AML-193 (cell line): ENCODE measurements at places on chromosomes 2 and 18.

DNA sequence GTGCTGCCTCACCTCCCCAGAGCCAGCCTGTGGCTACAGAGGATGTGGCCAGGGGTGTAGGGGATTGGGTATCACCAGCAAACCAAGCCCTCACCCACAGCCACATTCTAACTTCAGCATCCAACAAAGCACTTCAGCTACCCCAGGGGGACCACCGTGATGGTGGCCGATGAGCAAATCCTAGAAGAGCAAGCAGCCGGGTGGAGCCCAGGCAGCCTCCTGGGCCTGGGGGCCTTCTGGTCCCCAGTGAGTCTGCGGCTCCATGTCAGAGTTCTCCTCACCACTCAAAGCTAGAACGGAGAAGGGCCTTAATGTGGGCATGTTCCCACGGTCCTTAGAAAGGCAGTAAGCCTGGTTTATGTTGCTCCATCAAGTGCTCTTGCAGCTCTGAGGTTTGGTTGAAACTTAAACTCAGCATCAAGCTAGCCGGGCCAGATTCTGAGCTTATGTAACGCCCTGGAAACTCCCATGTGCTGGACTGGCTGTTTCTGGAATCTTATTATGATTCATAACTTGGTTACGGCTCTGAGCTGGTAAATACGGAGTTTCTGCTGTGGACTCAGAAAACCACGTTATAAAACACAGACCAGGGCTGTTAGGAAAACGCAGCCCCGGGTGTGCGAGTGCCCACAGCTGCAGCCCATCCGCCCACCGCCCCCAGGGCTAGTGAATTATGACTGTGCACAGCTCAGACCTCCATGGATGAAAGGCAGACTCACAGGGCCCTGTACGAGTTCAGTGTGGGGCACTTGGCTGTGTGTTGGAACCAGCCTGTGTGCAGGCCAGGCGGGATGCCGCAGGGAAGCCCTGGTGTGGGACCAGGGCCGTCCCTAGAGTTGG is 99.8 kb downstream of the SEPTIN10 start:
- no peak for DNase-seq

GRCh38 chr2:49035481-49035880 is 118.8 kb downstream of the FSHR start:
- DNase-seq: no peak

GRCh38 chr18:40612356-40612755 is 1342.7 kb upstream of the PIK3C3 start:
- no peak for DNase-seq

- DNase-seq: peak; percentile 67
Measured at GRCh38 chr18:2656237-2656980, 883 bp downstream of the SMCHD1 start.

DNA sequence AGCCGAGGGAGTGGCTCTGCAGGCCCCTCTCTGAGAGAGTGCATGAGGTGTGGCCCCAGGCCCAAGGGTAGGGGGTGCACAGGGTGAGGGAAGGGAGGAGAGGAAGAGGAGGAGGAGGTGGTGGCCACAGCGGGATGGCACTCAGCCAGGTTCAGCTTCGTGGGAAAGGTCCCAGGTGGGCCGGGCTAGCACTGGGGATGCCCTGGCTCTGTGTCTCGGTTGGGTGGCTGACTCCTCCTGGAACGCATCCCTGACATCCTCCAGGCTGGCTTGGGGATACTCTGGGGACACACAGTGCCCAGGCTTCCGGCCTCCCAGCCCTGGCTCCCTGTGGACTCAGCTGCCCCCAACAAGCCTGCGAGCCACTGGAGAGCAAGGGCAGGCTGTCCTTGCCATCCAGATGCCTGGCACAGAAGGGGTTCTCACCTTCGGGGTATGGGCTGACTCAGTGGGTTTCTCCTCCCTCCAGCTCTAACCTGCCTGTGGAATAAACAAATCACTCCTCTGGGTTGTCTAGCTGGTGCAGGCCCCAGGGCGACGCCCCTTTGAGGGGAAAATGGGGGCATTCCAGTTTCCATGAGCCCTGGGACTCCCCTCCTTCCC is 582 bp upstream of the ZAP70 start:
- DNase-seq: no peak

DNA sequence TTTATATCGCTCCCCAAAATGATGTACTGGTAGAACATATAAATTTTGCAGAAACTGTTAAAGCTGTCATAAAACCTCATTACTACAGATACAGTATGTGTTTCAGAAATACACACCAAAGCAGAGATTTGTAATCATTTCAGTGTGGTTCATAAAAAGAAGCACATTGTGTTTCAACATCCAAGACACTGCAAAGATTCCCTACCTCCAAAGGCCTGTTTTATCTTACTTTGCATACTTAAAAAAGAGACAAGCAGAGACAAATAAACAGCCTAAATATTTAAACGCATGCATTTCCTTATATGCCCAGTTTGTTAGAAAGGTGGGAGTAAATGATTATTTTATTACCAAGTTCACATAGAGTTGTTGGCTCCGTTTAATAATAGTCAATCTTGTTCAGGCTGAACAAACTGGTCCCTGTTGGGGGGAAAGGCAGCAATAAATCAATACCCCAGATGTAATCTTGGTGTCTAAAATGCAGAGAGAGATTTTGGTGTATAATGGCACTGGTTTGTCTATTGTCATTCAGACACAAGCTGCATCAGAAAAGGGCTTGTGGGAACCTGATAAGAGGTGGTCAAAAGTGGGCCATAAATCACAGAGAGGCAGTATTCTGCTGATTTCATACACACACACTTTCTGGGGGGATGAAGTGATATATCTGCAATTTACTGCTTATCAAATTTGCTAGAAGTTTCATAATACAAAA is 321.4 kb upstream of the ETAA1 start:
- no peak for DNase-seq

DNA sequence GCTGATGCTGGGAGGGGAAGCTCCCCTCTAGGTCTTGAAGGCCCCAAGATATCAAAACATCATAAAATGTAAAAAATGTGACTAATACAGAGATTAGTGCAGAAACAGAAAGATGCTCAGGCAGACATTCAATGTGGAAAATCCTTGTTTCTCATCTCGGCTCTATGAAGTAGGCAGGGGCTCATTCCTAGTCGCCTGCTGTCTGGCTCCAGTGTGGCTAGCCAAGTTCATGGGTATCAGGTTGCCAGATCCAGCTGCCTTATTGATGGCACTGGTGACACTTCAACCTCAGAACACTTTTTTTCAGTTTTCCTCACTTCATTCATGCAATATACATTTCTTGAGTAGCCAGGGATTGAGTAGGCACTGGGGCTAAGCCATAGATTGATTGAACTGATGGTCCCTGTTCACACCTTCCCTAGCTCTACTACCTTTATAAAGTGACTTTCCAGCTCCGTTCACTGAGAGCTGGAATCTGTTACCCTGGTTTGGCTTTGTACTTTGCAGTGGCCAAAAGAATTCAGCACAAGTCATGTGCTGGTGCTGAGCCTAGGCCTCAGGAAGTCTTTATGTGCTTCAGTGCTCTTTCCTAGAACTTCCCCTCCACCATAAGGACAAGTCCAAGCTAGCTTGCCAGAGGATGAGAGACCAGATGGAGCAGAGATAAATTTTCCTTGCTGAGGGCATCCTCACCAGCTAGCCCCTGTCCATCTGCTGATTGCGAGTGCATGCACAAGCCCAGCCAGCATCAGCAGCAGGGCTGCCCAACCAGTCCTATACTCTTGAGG is 373.6 kb upstream of the ST6GAL2 start:
- no peak for DNase-seq

DNA sequence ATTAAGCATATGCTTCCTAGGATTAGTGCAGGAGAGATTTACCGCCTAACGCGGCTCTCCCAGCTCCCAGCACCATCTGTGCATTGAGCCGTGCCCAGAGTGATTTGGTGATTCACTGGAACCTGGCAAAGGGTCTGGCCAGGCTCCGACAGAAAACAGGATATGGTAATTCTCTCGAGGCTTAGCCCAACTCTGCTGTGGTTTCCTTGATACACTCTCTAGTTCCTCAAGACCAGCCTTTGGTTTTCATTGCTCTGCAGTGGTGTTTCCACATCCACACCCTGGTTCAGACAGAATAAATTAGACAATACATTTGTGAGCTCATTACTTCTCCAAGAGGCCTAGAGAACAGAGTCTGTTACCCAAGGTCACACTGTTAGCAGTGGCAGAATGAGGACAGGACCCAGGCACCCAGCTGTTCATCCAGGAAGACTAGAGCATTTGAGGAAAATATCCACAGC is 23.0 kb upstream of the SMAD2 start:
- DNase-seq: peak; percentile 98

DNA sequence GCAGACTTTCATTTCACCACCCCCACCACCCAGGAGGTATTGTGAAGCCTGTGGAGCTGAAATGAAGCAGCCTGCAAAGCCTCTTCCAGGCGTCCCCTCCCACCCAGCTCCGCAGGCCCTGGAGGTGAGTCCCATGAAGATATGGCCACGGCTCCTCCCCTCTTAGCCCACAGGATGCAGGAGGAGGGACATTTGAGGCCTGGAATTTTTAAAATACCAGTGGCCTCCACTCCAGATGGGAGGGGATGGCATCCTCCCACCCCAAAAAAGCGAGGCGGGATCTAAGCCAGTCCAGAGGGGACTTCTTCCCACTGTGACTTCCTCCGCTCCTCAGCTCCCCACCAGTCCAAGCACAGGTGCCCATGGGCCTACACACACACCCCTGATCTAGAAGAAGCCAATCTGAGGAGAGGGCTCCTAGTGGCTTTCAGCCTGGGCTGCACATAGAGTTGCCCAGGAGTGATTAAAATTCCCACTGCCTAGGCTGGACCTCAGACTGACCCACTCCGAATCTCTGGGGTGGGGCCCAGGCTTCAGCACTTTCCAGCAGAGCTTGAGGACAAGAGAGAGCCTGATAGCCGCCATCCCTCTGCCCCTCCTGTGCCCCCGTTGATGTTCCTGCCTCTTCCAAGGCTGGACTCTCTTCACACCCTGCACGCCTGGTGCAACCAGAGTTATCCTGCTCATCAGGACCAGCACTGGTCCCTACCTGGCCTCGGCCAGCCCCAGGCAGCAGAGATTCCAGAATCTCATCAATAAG is 206.9 kb downstream of the TNS1 start:
- no peak for DNase-seq

GRCh38 chr2:235854276-235854675 is 313.9 kb downstream of the GBX2 start:
- no peak for DNase-seq

DNA sequence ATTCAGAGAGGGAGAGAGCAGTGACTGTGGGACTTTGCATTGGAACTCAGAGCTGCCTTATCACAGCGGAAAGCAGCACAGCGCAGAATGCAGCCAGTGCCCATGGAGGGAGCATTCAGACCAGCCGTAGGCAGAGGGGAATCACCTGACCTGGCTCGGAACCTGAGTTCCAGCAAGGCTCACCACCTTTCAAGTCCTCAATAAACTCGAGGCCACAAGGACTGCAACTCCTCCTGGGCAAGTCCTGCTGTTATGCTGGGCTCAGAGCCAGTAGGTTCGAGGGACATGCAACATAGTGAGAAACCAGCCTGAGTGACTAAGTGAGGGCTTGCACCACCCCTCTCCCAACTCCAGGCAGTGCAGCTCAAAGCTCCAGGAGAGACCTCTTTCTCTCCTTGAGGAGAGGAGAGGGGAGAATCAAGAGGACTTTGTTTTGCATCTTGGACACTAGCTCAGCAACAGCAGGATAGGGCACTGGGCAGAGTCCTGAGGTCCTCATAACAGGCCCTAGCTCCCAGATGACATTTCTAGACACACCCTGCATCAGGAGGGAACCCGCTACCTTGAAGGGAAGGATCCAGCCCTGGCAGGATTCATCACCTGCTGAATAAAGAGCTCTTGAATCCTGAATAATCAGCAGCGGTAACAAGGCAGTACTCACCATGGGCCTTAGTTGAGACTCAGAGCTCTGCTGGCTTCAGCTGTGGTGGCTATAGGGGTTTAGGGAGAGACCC is 136.8 kb upstream of the OTOS start:
- no peak for DNase-seq

DNA sequence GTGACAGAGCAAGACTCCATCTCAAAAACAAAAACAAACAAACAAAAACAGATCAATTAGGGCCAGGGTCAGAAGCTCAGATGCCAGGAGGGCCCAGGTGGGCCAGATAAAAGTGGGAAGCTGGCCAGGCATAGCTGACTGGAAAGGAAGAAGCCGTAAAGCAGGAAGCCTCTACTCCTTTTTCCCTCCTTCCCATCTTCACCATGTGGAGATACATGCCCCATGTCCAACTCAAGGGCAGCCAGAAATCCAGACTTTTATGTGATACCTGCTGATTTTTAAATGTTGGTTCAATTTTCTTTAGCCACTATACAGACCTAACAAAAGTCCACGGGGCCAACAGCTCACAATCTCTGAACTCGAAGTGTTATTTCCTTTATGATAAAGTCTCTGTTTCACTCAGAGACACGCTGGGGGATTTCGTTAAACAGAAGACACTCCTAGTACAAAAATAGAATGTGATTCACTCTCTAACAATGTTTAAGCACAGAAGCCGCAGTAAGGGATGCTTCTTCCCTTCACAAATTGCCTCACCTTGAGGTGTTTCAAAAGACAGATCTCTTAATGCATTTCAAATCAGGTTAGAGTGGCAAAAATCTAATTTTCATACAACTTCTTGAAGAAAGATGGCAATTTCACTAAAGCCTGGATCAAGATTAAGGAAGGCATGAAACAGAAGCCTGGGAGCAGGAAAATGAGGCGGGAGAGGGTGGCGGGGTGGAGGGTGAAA is 14.0 kb downstream of the TMEM247 start:
- DNase-seq: no peak

DNA sequence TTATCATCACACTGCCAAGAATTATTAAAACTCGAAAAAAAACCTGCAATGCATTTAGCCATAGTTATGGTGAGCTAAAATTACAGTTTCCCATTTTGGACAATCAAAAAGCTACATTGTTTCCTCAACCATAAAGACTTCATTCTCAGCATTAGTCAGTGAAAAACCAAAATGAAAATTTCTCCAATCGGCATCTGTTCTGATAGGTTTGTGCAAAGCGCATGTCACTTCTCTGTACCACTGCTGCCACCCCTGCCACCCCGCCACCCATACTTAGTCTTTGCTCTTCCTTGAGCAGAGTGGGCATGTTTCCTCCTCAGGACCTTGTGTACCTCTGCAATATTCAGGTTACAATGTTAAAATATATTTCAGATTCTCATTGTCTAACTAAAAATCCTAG is 7.1 kb upstream of the ZBTB14 start:
- DNase-seq: no peak

- no peak for DNase-seq
Measured at GRCh38 chr18:75612456-75612855, 185.0 kb upstream of the SMIM21 start.

- no peak for DNase-seq
Measured at GRCh38 chr2:233223059-233223894, 28.2 kb upstream of the ATG16L1 start.

GRCh38 chr2:71453404-71454220 is at the start of gene DYSF:
Gene DYSF (plus strand): TSS chr2:71453561.
- no peak for DNase-seq
